ENCODE measurements at places on chromosomes 7 and 10.
A peak's percentile ranks its signal among the peaks of the same experiment; 100 is the strongest.

- DNase-seq, result no peak
These were observed 678 bp downstream of the SH2B2 start for GRCh38 chr7:102287111-102287980.

GRCh38 chr7:28550580-28551186 is 138.4 kb downstream of the CREB5 start:
- DNase-seq, result no peak

GRCh38 chr10:61760943-61761824 is 98.5 kb downstream of the CABCOCO1 start:
- DNase-seq, result no peak

DNA sequence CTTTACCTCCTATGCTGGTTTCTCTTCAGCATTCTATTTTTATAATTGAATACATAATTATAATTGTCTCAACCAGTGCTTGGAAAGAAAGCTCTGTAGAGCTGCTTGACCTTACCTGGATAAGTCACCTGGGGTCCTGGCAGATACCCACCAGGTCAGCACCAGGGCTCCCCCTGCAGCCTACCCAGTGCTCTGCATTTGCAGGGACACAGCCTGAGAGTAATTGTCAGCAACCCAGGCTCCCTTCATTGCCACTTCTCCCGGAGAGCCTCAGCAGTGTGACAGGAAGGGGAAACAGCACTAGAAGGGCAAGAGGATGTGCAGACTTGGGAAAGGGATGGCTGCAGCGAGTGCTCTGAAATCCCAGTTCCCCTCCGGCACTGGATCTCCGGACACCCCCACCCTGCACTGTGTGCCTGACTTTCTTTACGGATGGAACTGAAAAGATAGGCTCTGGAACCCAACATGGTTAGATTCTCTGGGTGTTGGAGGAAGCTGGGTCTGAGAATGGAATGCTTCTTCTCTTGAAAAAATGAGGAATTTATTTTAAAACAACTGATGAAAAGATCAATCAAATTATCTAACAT is 11.4 kb upstream of the PAX4 start:
- DNase-seq, result no peak

GRCh38 chr7:71414490-71414889 is 282.5 kb downstream of the GALNT17 start:
- DNase-seq, result no peak

- DNase-seq, result no peak
These were observed 60.9 kb upstream of the LANCL2 start for GRCh38 chr7:55304018-55304762.

DNA sequence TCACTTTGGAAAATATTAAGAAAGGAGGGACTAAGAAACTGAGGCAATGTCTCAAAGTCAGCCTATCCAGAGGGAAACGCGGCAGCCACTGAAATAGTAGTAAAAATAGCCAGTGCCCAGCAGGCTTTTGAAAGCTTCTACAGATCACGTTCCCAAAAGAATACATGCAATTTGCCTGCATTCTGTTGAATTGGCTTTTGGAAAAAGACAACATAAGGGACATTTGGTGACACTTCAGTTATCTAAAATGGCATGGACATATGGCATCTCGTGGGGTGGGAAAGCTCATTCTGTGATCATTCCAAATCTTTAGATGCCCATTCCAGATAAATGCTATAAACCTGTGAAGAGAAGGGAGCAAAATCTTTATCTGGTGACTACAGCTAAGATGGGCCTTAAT is 82.8 kb upstream of the PDE1C start:
- DNase-seq, result no peak

DNA sequence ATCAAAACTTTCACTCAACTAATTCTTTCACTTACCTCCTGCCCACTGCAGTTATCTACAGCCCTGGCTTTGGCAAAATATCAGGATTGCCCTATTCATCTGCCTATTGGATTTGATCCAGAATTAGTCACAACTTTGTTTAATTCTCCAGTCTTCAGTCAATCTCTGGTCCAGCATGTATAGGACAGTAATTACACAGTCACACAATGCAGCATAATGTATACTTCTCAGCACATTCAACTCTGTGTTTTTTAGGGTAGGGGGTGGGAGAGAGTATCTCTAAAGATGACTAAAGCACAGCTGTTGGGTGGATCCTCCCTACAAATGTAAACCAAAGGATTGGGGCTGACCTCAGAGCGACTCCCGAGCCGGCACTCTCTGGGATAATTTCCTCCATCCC is 17.7 kb upstream of the NRP1 start:
- DNase-seq, result no peak

- DNase-seq, result no peak
These were observed 844.3 kb downstream of the CNTNAP2 start for GRCh38 chr7:146960773-146961391.

- no peak for DNase-seq
These were observed 24.4 kb upstream of the ELN start for GRCh38 chr7:74003621-74004020.

DNA sequence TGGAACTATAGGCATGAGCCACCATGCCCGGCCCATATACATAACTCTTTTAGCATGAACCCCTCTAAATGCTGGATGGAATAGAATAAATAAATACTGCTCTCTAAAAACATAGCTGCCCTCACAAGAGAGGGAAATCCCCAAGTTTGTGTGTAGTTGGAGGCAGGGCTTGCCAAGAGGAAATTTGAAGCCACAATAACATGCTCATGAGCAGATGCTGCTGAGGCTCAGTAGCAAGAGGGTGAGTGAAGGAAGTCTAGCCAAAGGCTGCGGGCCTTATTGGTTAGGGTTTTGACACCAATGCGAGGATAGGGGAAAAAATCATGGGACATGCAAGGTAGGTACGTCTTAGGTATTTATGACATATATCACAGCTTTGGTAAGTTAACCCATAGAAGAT is 17.3 kb downstream of the TPK1 start:
- peak; percentile 31 for DNase-seq

- DNase-seq, result no peak
These were observed 239.5 kb upstream of the PPP1R3A start for GRCh38 chr7:114158275-114158674.

- no peak for DNase-seq
These were observed 4.2 kb downstream of the NRBF2 start for GRCh38 chr10:63137306-63137705.

GRCh38 chr10:100020142-100020885 is 10.6 kb upstream of the DNMBP start:
- DNase-seq, result no peak

DNA sequence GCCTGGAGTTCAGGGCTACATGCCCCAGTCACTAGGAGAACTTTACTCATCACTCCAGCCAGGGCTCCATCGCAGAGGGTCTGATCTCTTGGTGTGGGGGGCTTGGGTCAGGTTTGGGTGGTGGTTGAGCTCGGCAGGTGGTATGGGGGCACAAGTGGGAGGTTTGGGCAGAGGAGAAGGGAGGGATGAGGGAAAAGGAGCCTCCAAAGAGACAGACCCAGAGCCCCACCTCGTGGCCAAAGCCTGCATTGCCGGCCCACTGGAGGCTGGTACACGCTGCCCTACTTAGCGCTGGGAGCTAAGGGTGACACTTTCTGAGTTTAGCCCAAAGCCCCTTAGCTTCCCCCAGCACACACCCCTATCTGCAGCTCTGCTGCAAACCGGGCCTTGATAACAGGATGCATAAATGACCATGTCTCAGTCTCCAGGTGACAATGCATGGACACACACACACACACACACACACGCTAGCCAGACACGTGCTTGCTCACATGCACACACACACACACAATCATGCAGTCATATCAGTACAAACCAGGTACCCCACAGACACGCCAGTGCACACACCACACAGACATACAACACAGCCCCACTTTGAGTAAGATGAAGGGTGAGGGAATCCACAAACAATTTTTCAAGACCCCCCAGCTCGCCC is 14.7 kb downstream of the LZTS2 start:
- peak; percentile 36 for DNase-seq

- no peak for DNase-seq
These were observed 51.2 kb downstream of the PDK4 start for GRCh38 chr7:95545007-95545615.

DNA sequence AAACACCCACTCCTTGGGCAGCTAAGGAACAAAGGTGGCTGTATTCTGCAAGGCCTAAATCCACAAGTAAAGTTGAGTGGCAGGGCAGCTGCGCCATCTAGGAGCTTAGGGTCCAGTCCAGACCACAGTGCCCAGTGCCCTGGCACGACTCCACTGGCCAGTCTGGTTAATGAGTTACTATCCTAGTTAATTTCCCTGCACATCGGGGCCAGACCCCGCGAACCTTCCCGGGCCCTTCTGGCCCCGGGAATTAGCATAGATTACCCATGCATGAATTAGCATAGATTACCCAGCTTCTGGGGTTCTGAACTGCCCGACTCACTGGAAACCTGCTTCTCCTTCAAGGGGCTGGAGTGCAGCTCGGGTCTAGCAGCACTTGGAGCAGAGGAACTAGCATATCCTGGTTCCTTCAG is 3.2 kb upstream of the EMX2 start:
- no peak for DNase-seq

GRCh38 chr7:105672801-105673200 is 91.5 kb upstream of the EFCAB10 start:
- no peak for DNase-seq

- DNase-seq, result no peak
These were observed 173.3 kb downstream of the ELFN1 start for GRCh38 chr7:1843271-1843861.

- DNase-seq, result no peak
These were observed 12.2 kb downstream of the PLAC9 start for GRCh38 chr10:80144696-80145131.

DNA sequence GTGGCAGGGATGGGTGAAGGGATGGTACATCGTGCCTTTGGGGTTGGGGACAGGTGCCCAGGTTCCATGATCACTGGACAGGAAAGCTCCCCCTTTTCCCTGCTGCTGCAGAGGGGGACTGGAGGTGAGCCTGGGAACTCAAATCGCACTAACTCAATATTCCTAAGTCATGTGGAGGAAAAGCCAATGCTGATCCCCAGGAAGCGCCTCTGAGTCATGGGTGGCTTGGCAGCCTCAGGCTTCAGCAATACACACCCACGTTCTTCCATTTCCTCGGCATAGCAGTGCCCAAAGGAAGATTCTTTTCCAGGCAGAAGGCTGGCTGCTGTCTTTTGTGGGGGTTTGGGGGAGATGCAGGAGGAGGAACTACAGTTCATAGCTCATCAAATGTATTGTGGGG is 165.8 kb downstream of the CCDC3 start:
- no peak for DNase-seq

DNA sequence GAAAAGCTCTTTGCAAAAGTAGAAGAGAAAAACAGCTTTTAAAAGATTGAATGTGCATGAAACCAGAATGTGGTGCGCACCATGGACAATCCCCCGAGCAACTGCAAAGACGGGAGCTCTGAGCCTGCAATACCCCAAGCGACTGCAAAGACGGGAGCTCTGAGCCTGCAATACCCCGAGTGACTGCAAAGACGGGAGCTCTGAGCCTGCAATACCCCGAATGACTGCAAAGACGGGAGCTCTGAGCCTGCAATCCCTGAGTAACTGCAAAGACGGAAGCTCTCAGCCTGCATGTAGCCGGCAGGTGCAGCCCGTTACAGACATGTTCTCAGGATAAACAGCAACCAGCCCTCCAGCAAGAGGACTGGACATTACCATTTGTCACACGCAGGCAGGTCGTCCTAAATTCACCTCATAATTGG is 6.2 kb downstream of the ZNF775 start:
- DNase-seq, result no peak

DNA sequence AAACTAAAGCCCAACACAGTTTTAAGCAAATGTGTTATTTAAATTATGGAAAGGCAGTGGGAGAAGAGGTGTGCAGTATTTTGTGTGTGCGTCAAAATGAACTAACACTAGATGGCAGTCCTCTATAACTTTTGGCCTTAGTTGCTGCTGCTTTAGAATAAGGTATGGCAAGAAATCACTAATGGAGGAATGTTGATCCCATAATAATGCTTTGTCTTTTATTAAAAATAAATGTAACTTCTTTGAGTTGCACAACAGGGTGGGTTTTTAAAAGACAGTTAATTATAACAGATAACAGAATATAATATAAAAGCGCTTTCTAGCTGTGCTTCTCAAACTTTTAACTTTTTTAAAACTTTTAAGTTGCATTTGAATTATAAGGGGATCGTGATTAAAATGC is 56.4 kb downstream of the BBS9 start:
- no peak for DNase-seq

Data from stimulated activated CD8-positive, alpha-beta memory T cell treated with anti-CD3 and anti-CD28 coated beads, Interleukin-15, amount 100 ng/mL, for 4 hours (primary cell).